Activated T-cell treated with anti-CD3 and anti-CD28 coated beads for 1 hour (primary cell): ENCODE measurements at places on chromosomes 16 and 17.

GRCh38 chr16:85052536-85052935 lies 24.9 kb downstream of the KIAA0513 start:
- DNase-seq, result no peak

- no peak for DNase-seq
Measured at GRCh38 chr16:27691721-27692120, 141.8 kb downstream of the KATNIP start.

- DNase-seq, result no peak
Measured at GRCh38 chr17:34865716-34866115, 95.5 kb downstream of the CCT6B start.

DNA sequence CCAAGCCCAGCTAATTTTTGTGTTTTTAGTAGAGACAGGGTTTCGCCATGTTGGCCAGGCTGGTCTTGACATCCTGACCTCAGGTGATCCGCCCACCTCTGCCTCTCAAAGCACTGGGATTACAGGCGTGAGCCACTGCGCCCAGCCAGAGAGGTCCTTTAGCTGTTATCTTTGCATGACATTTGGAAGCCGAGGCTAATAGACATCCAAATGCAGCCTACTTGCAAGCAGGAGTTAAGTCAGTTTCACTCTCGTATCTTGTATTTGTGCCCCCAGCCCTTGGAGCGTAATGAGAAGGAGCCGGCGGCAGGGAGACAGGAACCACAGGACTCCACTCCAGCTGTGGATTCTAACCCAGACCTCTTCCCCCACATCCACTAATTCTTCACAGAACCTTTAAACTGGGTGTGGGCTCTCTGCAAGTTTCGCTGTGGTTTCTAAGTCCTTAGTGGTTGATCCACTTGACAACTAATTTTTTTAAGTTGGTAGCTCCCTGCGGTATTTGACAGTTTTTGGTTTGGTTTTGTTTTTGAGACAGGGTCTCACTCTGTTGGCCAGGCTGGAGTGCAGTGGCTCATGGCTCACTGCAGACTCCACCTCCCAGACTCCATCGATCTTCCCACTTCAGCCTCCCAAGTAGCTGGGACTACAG lies 3.1 kb upstream of the CYTH1 start:
- no peak for DNase-seq

- DNase-seq, result no peak
Measured at GRCh38 chr16:23709536-23709935, 3.5 kb downstream of the ERN2 start.

DNA sequence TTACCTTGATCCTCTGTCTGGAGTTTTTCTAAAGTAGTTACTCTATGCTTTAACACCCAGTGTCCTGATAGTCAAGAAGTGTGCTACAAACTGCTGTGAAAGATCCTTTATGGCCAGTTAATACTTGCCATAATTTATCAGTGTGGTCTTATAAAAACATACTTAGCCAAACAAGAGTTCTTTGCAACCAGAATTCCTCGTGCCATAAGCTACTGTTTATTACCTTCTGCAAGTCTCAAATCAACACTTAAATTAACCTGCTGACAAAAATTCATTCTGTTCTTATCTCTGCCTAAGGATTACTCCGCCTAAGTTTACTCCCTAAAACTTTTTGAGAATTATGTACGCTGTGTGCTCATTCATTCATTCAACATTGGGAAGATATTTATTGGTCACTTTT lies 22.8 kb downstream of the ZNF75A start:
- DNase-seq, result no peak

- no peak for DNase-seq
Measured at GRCh38 chr16:68707340-68708152, 29.5 kb upstream of the CDH1 start.

GRCh38 chr16:64695684-64696083 lies 426.2 kb downstream of the CDH11 start:
- DNase-seq, result no peak

GRCh38 chr16:72493716-72494415 lies 321.9 kb upstream of the PMFBP1 start:
- no peak for DNase-seq
